AG08395 (cell line): ENCODE measurements at places on chromosomes 7 and 10.

DNA sequence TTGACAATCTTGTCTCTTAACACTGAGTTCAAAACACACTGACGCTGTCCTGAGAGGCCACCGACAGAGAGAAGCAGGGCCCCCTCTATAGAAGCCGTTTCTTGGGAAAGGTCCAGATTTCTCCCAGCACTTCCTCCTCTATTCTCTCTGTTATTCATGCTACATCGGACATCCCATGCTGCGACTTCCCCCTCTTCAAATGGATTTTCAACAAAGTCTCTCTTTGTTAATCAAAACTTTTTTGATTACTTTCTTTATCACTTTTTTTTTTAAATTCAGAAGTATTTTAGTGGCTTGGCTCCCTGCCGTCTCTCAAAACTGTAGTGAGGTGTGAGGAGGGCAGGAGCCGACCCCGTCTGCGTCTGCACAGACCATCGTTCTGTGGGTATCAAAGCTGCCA lies 298.9 kb upstream of the PITRM1 start:
- no peak for DNase-seq

DNA sequence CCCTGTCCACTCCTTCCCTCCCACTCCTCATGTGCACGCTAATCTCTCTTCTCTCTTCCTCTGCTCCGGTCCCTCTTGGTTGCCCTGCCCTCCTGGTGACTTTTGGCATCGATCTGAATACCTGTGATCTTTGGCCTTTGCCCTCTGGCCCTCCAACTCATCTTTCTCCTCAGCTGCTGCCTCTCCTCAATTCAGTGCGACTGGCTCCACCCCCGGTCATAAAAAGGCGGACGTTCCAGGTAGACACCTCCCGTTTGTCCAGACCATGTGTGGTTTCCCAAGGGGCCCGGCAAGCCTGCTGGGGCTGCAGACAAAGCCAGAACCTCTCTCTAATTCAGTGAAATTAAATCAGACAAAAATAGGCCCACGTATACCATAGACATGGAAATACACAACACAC lies 96.8 kb downstream of the COL13A1 start:
- DNase-seq, result no peak

- no peak for DNase-seq
Observed at GRCh38 chr10:560314-560992, 129.0 kb downstream of the DIP2C start.

DNA sequence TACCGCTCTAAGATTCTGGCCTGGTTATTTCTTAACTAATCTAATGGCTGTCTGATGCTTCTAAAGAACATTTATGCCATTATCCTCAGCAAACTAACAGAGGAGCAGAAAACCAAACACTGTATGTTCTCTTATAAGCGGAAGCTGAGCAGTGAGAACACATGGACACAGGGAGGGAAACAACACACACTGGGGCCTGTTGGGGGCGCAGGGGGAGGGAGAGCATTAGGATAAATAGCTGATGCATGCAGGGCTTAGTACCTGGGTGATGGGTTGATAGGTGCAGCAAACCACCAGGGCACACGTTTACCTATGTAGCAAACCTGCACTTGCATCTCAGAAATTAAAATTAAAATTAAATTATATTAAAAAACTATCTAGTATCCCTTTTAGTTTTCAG lies 853.5 kb downstream of the GATA3 start:
- DNase-seq, result no peak

DNA sequence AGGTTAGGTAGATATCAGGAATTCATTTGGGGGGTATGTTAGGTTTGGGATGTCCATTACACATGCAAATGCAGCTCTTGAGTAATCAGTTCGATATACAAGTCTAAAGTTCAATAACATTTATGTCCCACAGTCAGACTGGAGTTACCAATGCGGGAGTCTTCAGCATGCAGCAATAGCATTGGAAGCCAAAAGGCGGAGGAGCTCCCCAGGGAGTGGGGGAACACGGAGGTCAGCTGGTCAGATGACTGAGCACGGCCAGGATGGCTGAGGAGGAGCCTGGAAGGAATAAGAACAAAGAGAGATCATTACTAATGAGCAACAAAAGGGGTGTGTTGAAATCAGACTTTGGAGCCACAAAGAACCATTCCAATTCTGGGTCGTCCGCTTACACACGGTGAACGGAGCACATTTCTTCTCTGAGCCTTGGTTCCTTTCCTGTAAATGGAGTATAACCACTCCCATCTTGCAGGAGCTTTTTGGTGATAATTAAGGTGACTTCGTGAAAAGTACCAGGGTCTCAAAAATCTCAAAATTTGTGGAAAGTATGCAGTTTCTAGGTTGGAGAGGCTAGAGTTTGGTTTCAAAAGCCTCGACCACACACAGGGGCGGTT lies 478 bp upstream of the ZNF22 start:
- peak; percentile 31 for DNase-seq

GRCh38 chr10:88901206-88901983 lies 21.4 kb downstream of the STAMBPL1 start:
- DNase-seq, result no peak

- peak; percentile 86 for DNase-seq
Observed at GRCh38 chr10:51074238-51075028, at the start of gene PRKG1. Gene PRKG1 (plus strand): TSS chr10:51074487.

DNA sequence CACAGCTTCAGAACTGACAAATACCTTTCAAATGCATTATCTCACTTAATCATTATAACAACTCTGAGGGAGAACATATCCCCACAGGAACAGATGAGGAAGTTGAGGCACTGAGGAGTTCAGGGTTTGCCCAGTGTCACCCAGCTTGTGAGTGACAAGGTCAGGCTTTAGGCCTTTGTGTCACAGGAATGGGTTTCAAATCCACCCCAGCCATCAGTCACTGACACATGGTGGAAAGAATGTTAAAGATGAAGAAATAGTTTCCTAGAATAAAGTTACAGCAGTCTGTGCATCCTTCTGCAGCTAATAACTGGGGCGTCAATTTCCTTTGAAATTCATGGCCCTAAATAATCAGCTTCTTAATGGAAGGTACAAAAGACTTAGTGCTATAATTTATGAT lies 37.8 kb downstream of the SGCE start:
- DNase-seq, result no peak
